ENCODE measurements at places on chromosomes 5 and 9.

DNA sequence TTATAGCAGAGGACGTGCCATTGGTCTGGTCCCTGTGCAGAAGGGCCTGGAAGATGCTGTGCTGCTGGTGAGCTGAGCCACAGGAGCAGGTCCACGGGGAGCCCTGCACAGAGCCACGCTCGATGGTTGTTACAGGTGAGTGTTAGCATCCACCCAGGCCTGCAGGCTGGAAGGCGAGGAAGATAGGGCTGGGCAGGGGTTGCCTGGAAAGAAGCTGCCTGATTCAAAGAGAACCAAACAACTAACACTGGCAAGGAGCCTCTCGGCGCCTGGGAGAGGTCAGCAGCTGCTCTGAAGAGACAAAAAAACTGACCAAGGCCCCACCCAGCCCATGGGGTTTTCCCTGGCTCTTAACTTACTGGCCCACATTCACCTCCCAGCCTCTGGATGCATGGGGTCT lies 160.2 kb downstream of the MED10 start:
- no peak for DNase-seq

GRCh38 chr9:135914921-135915320 lies 7.6 kb upstream of the CAMSAP1 start:
- DNase-seq: peak; percentile 35

GRCh38 chr5:54178207-54178606 lies 132.2 kb downstream of the ARL15 start:
- no peak for DNase-seq

DNA sequence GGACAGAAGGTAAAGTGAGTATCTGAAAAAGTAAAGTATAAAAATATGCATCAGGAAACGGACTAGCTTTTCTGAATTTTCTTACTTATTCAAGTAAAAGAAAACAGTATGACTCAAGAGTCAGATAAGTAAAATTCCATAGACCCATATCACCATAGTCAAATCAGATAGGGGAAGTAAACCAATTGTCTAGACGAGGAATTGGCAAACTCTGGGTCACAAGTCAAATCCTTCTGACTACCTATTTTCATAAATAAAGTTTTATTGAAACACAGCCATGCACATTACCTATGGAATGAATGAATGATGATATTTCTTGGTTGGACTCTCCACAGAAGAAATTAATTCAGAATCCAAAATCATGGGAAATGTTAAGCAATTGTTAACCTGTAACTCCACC lies 59.1 kb upstream of the TMC1 start:
- DNase-seq: peak; percentile 49

GRCh38 chr5:56270058-56270457 lies 36.9 kb upstream of the ANKRD55 start:
- DNase-seq: no peak

All from EL (cell line).